Left kidney (tissue), 8 donors: ENCODE measurements at places on chromosomes 2 and 18. TPM values are rescaled to one million over a fixed set of nuclear protein-coding genes. Genes with fewer than 3 reads are reported as not detected.

DNA sequence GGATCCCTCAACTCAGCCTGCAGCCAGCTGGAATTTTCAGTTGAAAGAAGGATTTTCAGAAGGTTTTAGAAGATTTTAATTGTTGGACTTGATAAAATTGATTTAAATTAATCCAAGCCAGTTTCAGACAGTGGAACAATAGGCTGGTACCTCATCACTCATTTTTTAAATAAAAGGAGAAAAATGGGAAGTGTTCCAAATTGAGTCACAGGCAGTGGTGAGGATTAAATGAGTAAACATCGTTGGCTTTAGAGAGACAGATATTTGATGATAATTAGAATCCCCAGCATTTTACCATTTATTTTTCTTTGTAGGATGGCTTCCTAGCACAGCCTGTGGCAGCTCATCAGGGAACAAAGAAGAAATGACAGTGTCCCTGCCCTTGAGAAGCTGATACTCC, 7.4 kb downstream of the CXCR4 start:
- no peak for DNase-seq

GRCh38 chr2:100954044-100954420, 48.1 kb upstream of the RPL31 start:
- no peak for DNase-seq

Gene CFAP221
- polyA plus RNA-seq, result 38.8 TPM

DNA sequence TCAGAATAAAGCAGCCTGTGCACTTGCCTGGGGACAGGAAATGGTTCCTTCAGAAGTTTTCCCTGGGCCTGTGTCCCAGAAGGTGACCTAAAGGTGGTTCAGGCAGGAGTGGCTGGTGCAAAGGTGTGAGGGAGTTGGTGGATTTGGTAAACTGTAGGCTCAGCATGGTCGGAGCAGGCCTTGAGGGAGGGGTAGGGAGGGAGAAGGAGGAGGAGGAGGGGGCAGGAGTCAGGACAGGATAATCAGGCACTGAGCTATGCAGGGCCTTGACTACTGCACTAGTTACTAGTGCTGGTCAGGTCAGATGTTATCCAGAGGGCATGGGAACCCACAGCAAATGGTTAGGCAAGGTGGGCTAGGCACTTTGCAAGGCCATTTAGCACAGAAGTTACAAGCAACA, 21.3 kb downstream of the LYPD6B start:
- no peak for DNase-seq

Gene SH2D6
- polyA plus RNA-seq, result 1.3 TPM

- DNase-seq, result peak; percentile 24
Observed at GRCh38 chr18:33761363-33761762, 183.3 kb downstream of the ASXL3 start.

DNA sequence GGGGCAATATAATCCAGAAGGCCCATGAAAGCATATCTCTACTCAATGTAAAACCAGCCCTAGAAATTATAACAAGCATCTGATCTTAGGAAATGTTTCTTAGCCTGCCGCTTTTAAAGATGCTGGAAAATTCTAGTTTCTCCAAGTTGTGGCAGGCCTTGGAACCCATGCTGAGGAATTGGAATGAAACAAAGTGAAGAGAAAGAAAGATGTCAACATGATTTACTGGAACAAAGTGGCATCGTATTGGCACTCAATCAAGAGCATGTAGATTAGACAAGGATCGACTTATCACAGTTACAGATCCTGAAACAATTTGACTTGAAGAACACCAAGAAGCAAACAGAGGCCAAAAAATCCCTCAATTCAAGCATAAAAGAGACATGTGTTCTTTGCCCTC, 28.7 kb downstream of the CNTNAP5 start:
- DNase-seq, result no peak

GRCh38 chr2:136183097-136183496, 65.1 kb upstream of the CXCR4 start:
- no peak for DNase-seq

GRCh38 chr18:34494359-34494696, 215.8 kb upstream of the DTNA start:
- DNase-seq, result peak; percentile 4

Gene OBSL1
- 136 TPM for polyA plus RNA-seq

- DNase-seq, result no peak
Observed at GRCh38 chr18:73408469-73408868, 540.7 kb upstream of the NETO1 start.

Gene RNF152
- polyA plus RNA-seq, result 13.0 TPM

Gene ALLC
- polyA plus RNA-seq, result 0.13 TPM

Gene MLPH
- 3.6 TPM for polyA plus RNA-seq

DNA sequence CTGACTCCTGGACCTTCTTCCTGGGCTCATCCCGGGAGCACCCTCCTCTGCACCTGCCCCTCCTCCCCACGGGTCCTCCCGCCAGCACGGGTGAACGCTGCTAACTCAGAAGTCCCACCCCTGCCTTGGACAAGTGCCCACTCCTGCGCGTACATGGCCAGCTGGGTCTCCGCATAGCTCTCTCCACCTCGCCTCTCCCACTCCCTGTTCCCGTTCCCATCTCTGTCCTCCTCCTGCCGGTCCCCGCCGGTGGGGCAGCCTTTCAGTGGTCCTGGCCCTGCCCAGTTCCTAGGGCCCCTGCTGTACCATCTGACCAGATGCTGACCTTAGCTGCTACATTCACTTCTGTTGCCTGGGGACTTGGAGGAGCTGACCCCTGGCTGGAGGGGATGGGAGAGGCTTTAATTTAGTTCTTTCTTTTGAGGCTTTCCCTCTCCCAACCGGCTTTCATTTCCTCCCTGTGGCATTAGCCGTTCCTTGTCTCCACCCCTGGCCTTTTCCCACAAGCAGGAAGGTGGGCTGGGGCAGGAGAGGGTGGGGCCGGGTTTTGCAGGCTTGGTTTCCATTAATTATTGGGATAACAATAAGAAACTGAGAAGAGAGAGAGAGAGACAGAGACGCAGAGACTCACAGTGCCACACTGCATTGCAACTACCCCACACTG, 136.1 kb downstream of the SH3BP4 start:
- no peak for DNase-seq

GRCh38 chr2:180978903-180979748, 1.3 kb upstream of the UBE2E3 start:
- DNase-seq, result no peak

DNA sequence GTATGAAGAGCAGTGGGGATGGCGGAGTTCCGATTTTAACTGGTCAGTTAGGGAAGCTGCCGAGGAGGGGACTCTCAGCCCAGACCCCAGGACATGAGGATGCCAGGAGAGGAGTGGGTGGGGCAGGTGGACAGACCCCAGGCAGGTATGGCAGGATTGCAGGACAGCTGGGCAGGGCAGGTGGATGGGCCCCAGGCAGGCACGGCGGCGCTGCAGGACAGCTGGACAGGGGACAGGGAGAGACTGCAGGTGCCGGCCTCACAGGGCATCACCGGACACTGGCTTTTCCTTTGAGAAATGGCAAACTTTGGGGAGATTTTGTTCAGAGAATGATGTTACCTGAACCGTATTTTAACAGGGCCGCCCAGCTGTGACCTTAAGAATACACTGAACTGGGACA, 127.7 kb downstream of the SNTG2 start:
- no peak for DNase-seq

DNA sequence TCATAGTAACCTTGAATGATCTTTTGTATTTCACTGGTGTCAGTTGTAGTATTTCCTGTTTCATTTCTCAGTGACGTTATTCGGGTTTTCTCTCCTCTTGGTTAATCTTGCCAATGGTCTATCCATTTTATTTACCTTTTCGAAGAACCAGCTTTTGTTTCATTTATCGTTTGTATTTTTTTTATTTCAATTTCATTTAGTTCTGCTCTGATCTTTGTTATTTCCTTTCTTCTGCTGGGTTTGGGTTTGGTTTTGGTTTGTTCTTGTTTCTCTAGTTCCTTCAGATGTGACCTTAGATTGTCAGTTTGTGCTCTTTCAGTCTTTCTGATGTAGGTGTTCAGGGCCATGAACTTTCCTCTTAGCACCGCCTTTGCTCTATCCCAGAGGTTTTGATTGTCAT, 36.7 kb downstream of the SP140 start:
- no peak for DNase-seq

Gene PAX8
- polyA plus RNA-seq, result 474 TPM

GRCh38 chr2:141311430-141311829, 819.4 kb downstream of the LRP1B start:
- DNase-seq, result no peak

- no peak for DNase-seq
Observed at GRCh38 chr18:37962316-37962966, 396.8 kb upstream of the CELF4 start.

Gene MERTK
- 22.9 TPM for polyA plus RNA-seq

Gene SPP2
- not detected for polyA plus RNA-seq

Gene DOCK10
- polyA plus RNA-seq, result 10.3 TPM

DNA sequence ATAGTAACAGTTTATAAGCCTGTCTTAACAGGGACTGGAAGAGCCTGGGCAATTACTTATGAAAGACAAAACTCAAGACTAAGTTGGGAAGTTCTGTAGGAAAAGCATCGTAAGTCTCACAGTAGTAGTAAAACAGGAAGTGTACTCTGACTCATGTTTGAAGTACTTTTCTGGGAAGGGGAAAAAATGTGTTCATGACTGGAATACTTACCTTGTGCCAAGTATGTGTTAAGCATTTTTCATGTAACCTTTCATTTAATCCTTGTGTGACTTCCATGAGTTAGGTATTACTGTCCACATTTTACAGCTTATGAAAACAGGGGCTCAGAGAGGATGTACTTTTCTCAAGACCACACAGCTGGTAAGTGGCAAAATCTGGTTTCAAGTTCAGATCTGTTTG, 13.7 kb upstream of the SKOR2 start:
- no peak for DNase-seq

Gene PPIL3
- polyA plus RNA-seq, result 91.3 TPM

Gene G6PC2
- 0.08 TPM for polyA plus RNA-seq

Gene DHRS9
- polyA plus RNA-seq, result 0.68 TPM

DNA sequence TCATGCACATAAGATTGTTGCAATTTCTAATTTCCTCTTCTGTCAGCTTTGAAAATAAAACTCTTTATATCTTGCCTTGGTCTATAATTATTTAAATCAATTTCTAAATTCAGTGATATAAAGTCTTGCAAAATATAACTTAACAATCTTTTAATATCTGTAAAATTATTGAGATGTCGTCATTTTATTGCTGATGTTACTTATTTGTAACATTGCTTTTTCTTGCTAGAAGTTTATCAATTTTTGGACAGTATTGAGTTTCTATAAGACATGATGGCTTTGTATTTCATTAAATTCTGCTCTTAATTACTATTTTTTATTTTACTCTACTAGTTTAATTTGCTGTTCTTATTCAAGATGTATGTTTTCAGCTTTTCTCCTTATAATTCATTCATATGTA, 1036.5 kb downstream of the TMEM182 start:
- no peak for DNase-seq

Gene MEIS1
- polyA plus RNA-seq, result 164 TPM

GRCh38 chr2:99340669-99341236, 3.6 kb downstream of the EIF5B start:
- no peak for DNase-seq

Gene CFAP65
- 0.28 TPM for polyA plus RNA-seq

DNA sequence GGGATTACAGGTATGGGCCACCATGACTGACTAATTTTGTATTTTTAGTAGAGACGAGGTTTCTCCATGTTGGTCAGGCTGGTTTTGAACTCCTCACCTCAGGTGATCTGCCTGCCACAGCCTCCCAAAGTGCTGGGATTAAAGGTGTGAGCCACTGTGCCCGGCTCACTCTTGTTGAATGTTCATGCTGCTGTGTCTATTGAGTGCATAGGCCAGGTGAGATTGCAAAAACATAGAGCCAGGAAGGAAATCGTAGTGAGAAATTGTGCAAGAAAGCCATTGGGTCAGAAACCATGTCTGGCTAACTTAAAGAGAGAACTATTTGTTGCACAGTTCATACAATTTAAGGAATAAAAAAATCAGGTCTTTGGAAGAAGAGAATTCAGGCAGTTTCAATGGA, 45.5 kb upstream of the FZD5 start:
- DNase-seq, result no peak

- DNase-seq, result no peak
Observed at GRCh38 chr2:194842871-194843270, 814.2 kb upstream of the SLC39A10 start.

Gene TNFRSF11A
- 2.8 TPM for polyA plus RNA-seq

GRCh38 chr2:217204358-217204757, 344.5 kb upstream of the TNP1 start:
- DNase-seq, result no peak

DNA sequence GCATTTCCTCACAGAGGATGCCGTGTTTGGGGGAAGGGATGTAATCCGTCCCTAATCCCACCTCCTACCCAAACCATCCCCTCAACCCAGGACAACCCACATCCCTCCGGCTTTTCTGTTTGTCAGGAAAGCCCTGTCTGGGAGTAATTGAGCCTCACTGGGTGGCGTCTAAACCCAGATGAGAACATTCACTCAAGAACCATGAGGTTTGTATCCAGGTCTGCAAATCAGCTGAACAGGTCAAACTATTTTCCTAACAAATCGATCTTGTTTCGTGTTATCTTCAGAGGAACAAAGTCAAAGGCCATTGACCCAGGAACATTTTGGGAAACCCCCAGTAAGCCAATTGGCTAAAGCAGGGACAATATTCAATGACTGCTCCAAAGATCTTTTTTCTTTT, 25.7 kb downstream of the CYP27C1 start:
- no peak for DNase-seq

Gene IL36A
- not detected for polyA plus RNA-seq

- DNase-seq, result no peak
Observed at GRCh38 chr18:51884039-51884438, 456.0 kb upstream of the DCC start.

DNA sequence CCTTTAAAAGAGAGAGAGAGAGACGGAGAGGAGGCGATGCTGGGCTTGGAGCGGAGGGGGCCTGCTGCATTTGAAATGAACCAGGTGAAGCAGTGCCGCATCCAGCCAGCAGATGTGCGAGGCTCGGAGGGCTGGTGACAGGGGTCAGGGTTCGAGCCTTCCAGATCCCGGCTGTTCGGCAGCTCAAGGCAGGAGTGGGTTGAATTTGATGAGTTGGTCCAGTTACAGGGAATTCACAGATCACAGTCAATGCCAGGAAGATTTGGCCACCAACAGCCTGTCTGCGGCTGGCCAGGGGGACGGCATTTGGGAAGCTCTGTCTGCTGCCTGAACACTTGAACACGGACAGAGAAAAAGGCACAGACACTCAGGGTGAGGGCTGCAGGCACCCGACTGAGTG, 48.6 kb downstream of the PTGR3 start:
- no peak for DNase-seq

GRCh38 chr2:71798266-71799012, 345.1 kb downstream of the DYSF start:
- DNase-seq, result no peak

Gene DRC1
- polyA plus RNA-seq, result 3.4 TPM
